H1 (cell line): ENCODE measurements at places on chromosomes 4 and X.

- DNase-seq: no peak
Measured at GRCh38 chrX:155755706-155756337, 125.3 kb upstream of the VAMP7 start.

GRCh38 chr4:174559894-174560293 is 37.6 kb upstream of the HPGD start:
- no peak for DNase-seq

GRCh38 chrX:11435568-11435967 is 142.4 kb downstream of the AMELX start:
- DNase-seq: no peak

- no peak for DNase-seq
Measured at GRCh38 chr4:139223682-139224317, 46.8 kb upstream of the ELF2 start.

DNA sequence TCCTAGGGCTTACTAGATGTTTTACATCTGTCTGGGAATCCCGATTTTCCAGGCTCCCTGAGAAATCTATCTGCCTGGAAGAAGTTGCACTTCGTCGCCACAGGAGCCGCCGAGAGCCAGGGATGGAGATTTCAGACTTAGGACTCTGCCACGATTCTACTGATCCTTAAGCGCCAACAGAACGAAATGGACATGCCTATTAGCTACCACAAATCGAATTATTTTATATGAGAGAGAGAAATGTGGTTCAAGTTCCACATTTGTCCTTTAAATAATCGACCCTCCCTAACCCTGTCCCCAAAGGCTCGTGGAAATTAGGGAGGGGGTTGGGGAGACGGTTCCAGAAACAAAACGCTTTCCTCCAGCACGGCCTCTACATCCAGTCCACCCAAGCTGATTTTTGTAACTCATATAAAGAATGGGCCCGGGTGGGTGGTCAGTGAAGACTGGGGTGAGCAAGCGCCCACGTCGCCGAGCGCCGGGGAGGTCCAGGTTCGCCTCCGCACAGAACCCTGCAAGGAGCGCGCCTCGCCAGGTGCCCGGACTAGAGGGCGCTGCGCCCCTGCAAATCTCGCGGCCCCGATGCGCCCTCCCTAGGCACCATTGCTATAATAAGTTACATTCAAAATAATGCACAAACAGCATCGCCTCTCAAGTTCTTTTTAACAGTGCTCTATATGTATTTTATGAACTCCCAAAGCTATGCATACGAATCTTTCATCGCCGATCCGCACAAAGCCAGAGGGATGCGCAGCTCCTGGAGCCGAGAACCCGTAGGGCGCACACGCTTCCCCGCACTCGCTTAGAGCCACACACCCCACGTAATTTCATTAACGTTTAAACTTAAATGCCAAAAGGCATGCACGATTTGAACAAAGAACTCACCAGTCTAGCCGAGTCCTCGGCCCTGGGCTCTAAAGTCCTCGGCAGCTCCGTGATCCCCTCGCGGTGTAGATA is 2.1 kb upstream of the FAT1 start:
- DNase-seq: peak; percentile 78

DNA sequence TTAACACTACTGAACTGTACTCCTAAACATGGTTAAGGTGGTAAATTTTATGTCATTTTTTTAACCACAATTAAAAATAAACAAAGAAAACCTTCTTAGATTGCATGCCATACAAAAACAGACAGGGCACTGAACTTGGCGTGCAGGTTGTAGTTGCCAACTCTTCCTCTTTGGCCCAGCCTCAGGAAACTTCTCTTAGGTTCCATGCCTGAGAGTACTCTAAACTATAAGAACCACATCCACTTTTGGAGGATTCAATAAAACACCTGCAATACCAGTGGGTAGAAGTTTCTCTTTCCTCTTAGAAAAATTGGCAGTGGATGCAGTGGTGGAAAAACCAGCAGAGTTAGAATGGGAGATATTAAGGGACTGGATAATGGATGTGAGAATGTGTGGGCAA is 103.4 kb downstream of the LUZP4 start:
- no peak for DNase-seq

DNA sequence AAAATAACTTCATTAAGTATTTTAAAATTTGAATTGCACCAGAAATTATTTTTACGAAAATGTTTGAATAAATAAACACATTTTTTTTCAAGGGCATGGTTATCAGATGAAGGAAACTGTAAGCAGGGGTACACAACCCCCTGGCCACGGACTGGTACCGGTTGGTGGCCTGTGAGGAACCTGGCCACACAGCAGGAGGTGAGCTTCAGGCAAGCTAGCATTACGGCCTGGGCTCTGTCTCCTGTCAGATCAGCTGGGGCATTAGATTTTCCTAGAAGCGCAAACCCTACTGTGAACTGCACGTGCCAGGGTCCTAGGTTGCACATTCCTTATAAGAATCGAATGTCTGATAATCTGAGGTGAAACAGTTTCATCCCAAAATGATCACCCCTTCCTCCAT is 1499.7 kb upstream of the AGA start:
- no peak for DNase-seq

DNA sequence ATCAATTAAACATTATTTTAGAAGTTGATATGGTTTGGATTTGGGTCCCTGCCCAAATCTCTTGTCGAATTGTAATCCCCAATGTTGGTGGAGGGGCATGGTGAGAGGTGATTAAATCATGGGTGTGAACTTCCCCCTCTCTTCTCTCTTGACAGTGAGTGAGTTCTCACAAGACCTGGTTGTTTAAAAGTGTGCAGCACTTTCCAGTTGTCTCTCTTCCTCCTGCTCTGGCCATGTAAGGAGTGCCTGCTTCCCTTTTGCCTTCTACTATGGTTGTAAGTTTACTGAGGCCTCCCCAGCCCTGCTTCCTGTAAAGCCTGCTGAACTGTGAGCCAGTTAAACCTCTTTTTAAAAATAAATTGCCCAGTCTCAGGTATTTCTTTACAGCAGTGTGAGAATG is 141.4 kb downstream of the GALNTL6 start:
- DNase-seq: no peak

- DNase-seq: no peak
Measured at GRCh38 chrX:17738737-17739535, 1.6 kb downstream of the SCML1 start.

GRCh38 chrX:48957477-48957826 is at the start of gene OTUD5:
Gene OTUD5, minus strand, starts transcription at chrX:48957607. Its CDS starts 37 bp downstream, at chrX:48957570.
- peak; percentile 76 for DNase-seq

GRCh38 chrX:105460376-105460775 is 239.9 kb upstream of the TEX13A start:
- DNase-seq: no peak

GRCh38 chr4:119081542-119081859 is 54.1 kb upstream of the MYOZ2 start:
- no peak for DNase-seq
